ENCODE measurements at places on chromosomes 2 and 18.

DNA sequence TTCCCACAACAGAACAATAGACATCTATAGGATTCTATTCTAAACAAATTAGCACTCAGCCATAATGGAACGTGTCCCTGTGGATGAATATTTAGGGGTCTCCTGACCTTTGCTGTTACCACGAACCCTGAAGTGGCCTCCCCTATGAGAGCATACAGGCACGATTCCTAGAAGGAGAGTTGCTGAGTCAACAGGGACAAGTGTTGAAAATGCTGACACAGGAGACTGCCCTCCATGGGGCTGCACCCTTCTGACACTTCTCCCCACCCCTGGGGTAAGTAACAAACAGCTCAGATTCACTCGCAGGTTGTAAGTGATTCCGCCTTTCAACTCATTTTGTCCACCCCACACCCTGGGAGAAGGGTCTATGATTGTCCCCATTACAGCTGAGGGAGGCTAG is 14.1 kb upstream of the STK25 start:
- ATAC-seq = no peak

- ATAC-seq = no peak
These were observed 65.9 kb upstream of the WIPF1 start for GRCh38 chr2:174663550-174663949.

- ATAC-seq = no peak
These were observed 341.6 kb upstream of the CDH7 start for GRCh38 chr18:65409261-65409660.

GRCh38 chr18:79460481-79461300 is 65.0 kb downstream of the NFATC1 start:
- no peak for ATAC-seq

DNA sequence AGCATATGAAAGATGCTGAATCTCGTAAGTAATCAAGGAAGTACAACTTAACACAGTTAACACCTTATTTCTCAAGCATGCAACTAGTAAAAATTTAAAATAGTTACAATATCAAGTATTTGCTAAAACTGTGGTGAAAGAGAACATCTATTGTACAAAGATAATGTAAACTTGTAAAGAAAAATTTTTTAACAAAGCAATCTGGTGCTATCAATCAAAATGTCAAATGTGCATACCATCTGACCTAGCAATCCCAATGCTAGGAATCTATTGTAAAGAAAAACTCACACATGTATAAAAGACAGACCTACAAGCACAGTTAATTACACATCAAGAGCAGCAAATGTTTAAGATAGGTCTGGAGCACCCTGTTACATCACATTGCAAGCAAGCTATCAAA is 90.1 kb downstream of the SLC66A3 start:
- ATAC-seq = no peak

All from activated T-helper 17 cell treated with anti-CD3 and anti-CD28 coated beads, Interleukin-2, amount 50 U/mL, for 72 hours (primary cell).